ENCODE measurements at places on chromosomes 6 and 20. TPM values are rescaled to one million over a fixed set of nuclear protein-coding genes. Genes with fewer than 3 reads are reported as not detected.

Gene HEY2
- total RNA-seq = not detected

Gene MDFI
- total RNA-seq = 0.72 TPM

Gene FAM209B
- total RNA-seq = not detected

Gene CST2
- not detected for total RNA-seq

Gene METTL24
- total RNA-seq = not detected

Gene XKR7
- total RNA-seq = not detected

Gene TBC1D32
- 1.4 TPM for total RNA-seq

Gene TINAG
- not detected for total RNA-seq

Gene LHFPL5
- not detected for total RNA-seq

Gene SALL4
- not detected for total RNA-seq

Gene EPB41L2
- 3.3 TPM for total RNA-seq

Gene ULBP2
- 11.6 TPM for total RNA-seq

Gene BIRC7
- total RNA-seq = 0.14 TPM

Gene OR12D3
- not detected for total RNA-seq

Gene CRISP3
- not detected for total RNA-seq

Gene ZC3H12D
- 0.10 TPM for total RNA-seq

Gene DNMT3B
- total RNA-seq = 3.3 TPM

Gene TSHZ2
- total RNA-seq = 1.4 TPM

Gene CCN5
- total RNA-seq = 4.2 TPM

Gene LY6G6C
- not detected for total RNA-seq

Gene NELFCD
- 44.2 TPM for total RNA-seq

Gene SLPI
- total RNA-seq = 79.8 TPM

Gene MAP3K4
- total RNA-seq = 10.5 TPM

Gene WFDC5
- total RNA-seq = not detected

Measured in H4 (cell line).